Stimulated activated CD4-positive, alpha-beta T cell treated with anti-CD3 and anti-CD28 coated beads, Interleukin-1b, Interleukin-23, amount 100 ng/mL, for 4 hours (primary cell): ENCODE measurements at places on chromosomes 7 and 10.

DNA sequence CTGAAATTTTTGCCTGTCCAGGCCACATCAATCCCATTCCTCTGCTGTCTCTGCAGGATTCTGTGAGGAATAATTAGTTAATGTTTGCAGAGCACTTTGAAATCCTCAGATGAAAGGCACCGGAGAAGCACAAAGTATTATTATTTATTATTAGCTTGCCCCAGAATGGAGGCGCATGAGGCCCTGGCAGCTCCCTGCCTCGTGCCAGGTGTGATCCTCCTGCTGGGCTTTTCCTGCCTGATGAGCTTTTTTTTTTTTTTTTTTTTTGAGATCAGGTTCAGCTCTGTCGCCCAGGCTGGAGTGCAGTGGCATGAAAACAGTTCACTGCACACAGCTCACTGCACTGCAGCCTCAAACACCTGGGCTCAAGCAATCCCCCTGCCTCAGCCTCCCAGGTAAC lies 65.2 kb downstream of the TCF7L2 start:
- no peak for DNase-seq

DNA sequence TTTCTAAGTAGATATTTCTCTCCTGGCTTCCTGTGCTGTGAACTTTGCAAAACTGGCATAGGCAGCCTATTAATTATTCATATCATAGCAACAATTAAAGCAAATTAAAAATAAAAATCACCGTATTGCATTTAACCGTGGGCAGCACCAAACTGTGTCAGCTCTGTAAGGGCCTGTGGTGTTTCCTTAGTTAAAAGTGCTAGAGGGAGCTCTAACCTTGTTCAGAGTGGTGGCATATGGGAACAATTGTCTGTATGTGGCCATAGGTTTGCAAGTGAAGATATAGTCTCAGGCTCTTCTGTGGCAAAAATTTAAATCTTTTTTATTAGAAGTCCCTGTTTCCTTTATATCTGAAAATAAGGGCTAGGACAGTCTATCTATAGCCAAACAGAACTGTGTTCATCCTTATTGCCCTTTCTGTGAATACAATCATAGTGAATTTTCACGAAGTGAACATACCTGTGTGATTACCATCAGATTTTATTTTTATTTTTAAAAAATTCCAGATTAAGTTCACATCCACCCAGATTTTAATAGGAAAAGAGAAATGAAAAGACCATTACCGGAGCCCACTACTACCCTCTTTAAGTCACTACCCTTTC lies 92.6 kb downstream of the POLL start:
- no peak for DNase-seq

- DNase-seq = no peak
Observed at GRCh38 chr7:30873656-30874055, 38.0 kb upstream of the AQP1 start.

GRCh38 chr10:47318706-47319105 lies 3.5 kb upstream of the GDF2 start:
- no peak for DNase-seq

DNA sequence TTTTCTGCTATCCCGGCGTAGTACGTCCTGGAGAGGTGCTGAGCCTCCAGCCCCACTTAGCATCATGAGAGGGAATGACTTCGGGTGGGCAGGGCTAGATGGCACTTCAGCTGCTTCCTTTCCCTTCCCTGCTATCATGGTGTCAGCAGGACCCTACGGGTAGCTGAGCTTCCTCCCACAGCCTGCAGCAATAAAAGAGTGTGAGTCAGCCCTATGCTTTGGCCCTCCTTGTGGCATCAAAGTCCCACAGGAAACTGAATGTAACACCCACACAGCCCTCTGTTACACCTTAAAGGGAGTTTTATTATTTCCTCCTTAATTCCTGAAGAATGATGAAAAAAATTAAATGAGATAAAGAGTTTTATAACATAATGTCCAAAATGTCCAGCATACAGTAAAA lies 458.1 kb downstream of the RPS24 start:
- DNase-seq = no peak

- no peak for DNase-seq
Observed at GRCh38 chr10:80253266-80253962, 36.0 kb downstream of the MAT1A start.

- DNase-seq = no peak
Observed at GRCh38 chr10:88288320-88289059, 294.6 kb downstream of the RNLS start.

- no peak for DNase-seq
Observed at GRCh38 chr10:104220522-104220921, 11.6 kb downstream of the CFAP43 start.

GRCh38 chr10:130141878-130142277 lies 5.7 kb downstream of the GLRX3 start:
- DNase-seq = no peak
